ENCODE measurements at places on chromosomes 5 and 9.
A peak's percentile ranks its signal among the peaks of the same experiment; 100 is the strongest.

DNA sequence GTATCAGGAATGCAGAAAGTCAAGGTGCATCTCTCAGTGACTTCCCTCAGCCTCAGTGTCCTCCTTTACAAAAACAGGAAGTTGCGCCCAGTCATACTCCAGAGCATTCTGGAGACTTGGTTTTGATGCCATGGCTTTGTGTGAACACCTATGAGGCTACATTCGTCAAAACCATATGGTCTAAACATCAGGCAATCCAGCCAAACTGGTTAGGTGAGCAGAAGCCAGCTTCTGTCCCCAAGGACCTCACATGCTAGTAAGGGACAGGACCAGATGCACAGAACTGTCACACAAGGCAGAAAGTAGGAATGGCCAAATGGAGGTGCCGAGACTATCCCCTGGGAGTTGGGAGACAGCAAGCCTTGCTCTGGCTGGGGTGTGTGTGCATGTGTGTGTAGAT is 217.2 kb downstream of the MELK start:
- no peak for DNase-seq

- no peak for DNase-seq
Measured at GRCh38 chr9:126806336-126806735, 1.5 kb downstream of the ZBTB43 start.

GRCh38 chr5:154972476-154973080 is 31.7 kb downstream of the MRPL22 start:
- no peak for DNase-seq

- no peak for DNase-seq
Measured at GRCh38 chr5:72325566-72326305, 5.6 kb downstream of the PTCD2 start.

- no peak for DNase-seq
Measured at GRCh38 chr5:87686975-87687374, 274.2 kb upstream of the CCNH start.

DNA sequence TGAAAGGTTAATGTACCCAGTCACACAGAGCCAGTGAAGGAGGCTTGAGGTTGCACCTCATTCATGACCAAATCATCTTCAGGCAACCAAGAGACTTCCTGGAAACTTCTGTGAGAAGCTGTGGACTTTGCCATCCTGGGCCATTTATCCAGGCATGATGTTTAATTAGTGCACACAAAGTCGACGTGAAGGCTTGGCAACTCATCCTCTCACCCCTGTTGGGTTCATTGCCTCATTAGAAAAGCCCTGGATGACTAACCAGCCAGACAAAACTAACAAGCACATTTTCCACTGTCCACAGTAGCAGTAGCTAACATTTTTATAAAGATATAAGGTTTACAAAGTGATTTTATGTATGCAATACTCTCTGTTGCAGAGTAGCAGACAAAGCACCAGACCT is 65.7 kb upstream of the ZNF462 start:
- no peak for DNase-seq

DNA sequence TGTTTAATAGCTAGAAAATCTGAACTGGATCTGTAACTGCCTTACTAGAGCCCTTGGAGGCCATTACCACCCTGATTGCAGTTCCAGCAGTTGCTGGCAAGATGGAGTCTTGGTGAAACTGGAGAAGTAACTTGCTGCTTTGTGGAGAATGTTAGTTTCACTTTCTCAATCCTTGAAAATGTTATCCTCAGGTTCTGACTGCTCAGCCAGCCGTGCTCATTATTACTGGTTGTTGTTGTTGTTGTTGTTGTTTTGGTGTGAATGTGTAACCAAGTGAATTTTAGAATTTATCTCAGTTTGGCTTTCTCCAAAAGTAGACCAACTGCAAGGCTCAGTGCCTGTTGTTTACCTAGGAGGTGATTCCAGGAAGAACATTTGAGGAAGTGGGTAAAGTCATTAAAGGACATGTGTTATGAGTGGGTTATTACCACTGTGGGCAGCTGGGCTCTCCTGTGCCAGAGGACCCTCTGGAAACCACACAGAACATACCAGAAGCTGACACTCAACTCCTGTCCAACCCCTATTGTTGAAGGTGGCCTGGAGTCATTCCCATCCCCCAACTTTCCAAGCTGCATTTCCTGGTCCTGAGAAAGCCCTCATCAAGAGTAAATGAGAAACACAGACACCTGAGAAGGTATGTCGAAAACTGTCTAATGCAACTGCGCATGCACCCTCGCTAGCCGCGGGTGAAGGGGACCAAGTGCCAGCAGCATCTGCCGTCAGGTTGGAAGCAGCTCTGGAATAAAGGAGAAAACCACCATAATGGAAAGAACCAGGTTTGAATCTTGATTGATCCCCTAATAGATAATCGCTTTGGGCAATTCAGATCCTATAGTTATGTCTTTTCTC is 111.6 kb downstream of the CMYA5 start:
- DNase-seq, result no peak

GRCh38 chr9:81517954-81518353 is 171.4 kb downstream of the TLE1 start:
- DNase-seq, result no peak

- no peak for DNase-seq
Measured at GRCh38 chr5:111689357-111689935, 67.5 kb downstream of the NREP start.

DNA sequence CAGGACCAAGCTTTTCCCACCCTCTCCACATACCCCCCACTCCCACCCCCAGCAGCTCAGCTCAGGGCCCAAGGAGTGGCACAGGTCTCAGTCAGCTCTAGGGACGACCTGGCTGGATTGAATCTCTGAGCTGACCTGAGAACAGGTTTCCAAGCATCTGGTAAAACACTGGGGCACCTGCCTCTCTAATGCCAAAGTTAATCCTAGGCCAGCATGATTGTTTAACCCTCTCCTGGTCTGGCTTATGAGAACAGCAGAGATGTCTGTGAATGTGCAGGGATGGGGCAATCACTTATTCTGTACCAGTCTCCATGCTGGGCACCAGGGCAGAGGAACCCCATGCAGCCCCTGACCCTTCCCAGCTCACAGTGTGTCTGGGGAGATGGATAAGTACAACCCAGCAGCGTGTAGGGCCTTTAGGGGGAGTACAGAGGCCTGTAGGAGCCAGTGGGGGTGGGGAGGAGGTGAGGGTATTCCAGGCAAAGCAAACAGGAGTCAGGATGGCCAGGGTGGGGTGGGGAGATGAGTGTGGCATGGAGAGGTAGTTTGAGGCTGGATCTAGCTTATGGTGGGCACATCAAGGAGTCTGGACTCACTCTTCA is 678 bp upstream of the KIF12 start:
- DNase-seq, result no peak

DNA sequence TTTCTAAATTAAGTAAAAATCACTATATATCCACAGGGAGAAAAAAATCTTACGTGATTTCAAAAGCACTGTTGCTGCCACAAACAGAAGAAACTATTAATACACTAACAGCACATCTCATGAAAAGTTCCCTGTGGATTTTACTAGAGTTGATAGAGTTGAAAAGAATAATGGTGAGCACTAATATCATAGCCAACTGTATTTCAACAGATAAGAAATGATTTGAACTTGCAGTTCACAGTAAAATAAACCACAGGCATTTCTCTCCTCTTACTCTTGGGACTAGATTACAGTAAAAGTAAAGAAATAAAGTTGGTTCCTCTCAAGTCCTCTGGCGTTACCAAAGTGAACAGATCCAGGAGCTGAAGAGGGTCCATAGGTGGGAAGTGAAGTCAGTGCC is 27.9 kb downstream of the AGTPBP1 start:
- no peak for DNase-seq

DNA sequence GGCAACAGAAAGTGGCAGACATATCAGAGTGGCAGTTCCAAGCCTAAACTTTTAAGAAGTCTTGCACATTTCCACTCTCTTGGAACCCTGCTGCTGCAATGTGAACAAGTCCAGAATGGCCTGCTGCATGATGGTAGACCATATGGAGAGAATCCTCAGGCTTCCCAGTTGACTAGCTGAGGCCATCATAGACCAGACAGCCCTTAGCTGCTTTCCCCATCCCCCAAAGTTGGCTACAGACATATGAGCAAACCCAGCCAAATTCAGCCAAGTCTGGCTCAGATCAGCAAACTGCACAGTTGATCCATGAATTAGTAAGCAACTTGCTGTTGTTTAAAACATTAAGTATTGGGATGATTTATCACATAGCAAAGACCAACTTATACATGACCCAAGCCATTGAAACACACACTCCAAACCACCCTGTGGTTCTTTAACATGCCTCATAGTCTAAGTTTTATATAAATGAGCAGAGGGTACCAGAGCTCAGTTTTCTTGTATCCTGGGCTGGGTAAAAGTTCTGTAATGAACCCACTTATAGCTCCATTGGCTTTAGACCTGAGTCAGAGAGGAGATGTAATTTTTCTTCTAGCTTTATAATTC is 19.9 kb downstream of the PPP3R2 start:
- no peak for DNase-seq

DNA sequence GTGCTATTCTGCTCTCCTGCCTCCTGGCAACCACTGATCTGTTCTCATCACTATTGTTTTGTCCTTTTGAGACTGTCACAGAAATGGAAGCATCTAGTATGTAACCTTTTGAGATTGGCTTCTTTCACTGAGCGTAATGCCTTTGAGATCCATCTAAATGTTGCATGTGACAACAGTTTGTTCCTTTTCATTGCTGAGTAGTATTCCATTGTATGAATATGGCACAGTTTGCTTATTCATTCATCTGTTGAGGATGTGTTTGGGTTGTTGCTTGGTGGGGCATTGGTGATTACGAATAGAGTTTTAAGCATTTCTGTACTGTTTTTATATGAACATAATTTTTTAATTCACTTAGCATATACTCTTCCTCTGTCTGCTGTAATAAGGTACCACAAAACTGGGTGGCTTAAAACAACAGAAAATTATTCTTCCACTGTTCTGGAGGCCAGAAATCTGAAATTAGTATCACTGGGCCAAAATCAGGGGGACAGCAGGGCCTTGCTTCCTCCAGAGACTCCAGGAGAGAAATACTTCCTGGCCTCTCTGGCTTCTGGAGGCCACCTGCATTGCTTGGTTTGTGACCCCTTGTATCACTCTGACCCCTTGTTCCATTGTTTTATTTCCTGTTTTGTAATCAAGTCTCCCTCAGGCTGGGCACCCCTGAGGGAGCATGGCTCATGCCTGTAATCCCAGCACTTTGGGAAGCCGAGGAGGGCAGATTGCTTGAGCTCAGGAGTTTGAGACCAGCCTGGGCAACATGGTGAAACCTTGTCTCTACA is 53.0 kb downstream of the EXOSC2 start:
- DNase-seq, result no peak

GRCh38 chr9:19568946-19569345 is 160.1 kb downstream of the ACER2 start:
- DNase-seq, result no peak

DNA sequence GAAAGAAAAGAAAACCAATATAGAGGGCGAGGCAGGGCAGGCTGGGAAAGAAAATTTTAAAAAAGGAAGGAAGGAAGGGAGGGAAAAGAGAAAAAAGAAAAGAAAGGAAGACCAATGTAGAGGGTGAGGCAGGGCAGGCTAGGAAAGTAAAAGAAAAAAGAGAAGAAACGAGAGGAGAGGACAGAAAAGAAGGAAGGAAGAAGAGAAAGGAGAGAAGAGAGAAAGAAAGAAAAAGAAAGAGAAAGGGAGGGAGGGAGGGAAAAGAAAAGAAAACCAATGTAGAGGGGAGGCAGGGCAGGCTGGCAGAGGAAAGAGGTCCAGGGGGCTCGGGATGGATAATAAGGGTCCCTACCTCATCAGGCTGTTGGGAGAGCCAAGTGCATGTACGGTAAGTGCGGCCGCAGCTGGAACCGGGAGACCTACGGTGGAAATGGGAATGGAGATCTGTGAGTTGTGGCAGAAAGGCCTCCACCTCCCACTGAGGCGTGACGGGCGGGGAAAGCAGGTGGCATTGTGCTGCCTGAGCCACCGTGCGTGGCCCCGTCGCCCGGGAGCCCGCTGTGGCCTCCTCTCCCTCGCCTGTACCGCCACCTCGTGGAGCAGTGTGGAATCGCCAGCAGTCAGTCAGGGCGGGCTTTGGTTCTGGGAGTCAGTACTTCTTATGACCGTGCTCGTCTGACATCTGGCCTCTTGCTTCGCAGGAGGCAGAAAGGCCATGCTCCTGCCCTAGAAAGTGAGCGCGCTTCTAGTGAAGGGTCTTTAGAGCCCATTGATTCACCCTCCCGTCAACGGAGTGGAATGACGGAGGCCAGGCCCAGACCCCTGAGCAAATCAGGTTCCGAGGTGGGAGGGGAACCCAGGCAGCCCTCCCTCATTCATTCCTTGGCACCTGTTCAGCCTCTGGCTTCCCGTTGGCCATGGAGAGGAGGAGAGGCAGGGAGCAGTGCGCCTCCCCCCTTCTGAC is 10.4 kb upstream of the NHP2 start:
- peak; percentile 93 for DNase-seq

- no peak for DNase-seq
Measured at GRCh38 chr5:106092455-106092854, 1578.3 kb downstream of the EFNA5 start.

GRCh38 chr5:1414311-1415058 is 30.8 kb downstream of the SLC6A3 start:
- DNase-seq, result no peak

DNA sequence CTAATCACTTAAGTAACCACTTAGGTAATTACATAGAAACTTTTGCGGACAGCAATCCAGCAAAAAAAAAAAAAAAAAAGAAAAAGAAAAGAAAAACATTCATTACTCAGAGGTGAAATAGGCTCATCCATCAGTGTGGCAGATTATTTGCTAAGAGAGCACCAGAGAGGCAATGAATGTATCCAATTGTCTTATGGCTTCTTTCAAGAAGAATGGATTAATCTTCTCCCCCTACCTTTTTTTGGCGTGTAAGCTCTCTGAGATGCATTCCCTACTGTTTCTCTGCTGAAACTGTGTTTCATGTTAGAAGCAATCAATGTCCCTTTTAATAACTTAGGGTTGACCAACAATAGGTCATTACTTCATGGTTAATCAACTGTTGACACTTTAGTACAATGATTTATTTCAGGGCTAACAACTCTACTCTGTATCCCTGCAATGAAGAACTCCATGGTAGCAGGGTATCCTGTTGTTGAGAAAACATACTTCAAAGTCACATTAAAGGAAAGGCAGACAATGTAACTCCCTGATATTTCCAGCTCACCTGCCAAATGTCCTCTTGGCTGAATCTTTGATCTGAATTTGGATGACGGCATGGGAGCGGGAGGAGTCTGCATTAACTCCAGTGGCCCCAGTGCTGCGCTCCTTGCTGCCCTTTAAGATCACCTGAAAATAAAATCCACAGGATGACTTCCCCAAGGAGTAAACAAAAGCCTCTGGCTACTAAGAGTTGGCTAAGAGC is 57.6 kb downstream of the KIF24 start:
- no peak for DNase-seq

GRCh38 chr5:19498852-19499251 is 489.1 kb downstream of the CDH18 start:
- no peak for DNase-seq

- no peak for DNase-seq
Measured at GRCh38 chr5:172008689-172009141, 2.3 kb upstream of the FBXW11 start.

All from stimulated activated CD4-positive, alpha-beta T cell treated with anti-CD3 and anti-CD28 coated beads, Interleukin-4, amount 100 ng/mL, for 4 hours (primary cell).